Osteocyte (in vitro differentiated cells): ENCODE measurements at places on chromosomes 16 and 17.

- DNase-seq: no peak
- H3K4me1 ChIP-seq: peaks cover 8% of the 10 kb centered on the region
- H3K27me3 ChIP-seq: peaks cover 72% of the 10 kb centered on the region
- no peaks in the 10 kb centered on the region for H3K36me3 ChIP-seq
- peak within 1 kb of the TSS; percentile 69 for H3K4me3 ChIP-seq
Observed at GRCh38 chr16:81778861-81779535, at the start of gene PLCG2. Gene PLCG2, plus strand, starts transcription at chr16:81779291. Its CDS starts 6,699 bp downstream, at chr16:81785990.

- no peaks in the 10 kb centered on the region for H3K36me3 ChIP-seq
- H3K4me1 ChIP-seq: peaks cover 1% of the 10 kb centered on the region
- H3K27ac ChIP-seq: no peak overlapping the region
- H3K27me3 ChIP-seq: peaks cover 7% of the 10 kb centered on the region
- H3K4me3 ChIP-seq: no peak overlapping the region
Observed at GRCh38 chr16:2422123-2422867, 7.0 kb upstream of the CCNF start.

DNA sequence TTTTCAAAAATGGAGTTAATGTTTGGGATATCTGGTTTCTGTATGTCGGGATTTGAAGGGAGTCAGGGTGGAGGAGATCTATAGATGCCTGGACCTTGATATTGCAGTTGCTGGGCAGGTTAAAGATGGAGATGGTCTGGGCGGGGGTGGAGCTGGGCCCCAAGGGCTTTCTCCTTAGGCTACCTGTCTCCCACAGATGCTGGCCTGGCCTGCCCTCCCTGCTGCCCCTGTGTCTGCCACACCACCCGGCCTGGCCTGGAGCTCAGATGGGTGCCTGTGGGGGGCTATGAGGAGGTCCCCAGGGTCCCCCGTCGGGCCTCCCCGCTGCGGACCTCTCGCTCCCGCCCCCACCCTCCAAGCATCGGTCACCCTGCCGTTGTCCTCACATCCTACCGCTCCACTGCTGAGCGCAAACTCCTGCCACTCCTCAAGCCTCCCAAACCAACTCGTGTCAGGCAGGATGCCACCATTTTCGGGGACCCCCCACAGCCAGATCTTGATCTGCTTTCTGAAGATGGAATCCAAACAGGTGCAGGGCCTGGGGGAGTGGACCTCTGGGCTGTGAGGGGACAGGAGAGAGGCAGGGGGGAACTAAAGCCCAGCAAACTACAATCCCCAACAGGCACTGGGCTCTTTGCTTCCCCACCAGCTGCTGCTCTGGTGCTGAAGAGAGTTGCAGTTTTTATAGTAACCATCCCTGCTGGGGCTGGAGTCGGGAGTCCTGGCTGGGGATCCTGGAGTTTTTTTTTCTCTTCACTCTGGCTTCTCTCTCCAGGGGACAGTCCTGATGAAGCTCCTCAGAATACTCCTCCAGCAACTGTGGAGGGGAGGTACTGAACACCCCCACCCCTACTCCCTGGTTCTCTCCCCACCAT is 2.9 kb downstream of the ARHGEF15 start:
- DNase-seq: no peak
- no peak overlapping the region for H3K4me3 ChIP-seq

DNA sequence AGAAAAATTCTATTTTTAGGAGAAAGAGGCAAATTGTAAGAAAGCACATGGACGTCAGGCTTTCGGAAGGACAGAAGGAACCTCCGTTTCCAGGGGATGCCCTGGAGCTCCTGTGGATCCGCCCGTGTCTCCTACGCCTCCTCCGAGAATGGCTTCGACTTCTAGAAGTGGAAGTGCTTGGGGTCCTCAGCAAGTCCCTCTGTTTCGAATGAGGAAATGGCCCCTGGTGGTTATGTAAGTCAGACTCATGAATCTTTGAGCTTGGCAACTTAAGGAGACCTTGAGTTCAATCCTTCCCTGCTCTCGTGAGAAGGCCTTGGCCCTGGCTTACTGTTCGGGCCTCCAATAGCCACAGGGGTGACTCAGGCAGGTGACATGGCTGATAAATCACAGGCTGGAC is 38.9 kb downstream of the COX4I1 start:
- no peak overlapping the region for H3K4me3 ChIP-seq
- DNase-seq: no peak
- peaks cover 2% of the 10 kb centered on the region for H3K27me3 ChIP-seq

- DNase-seq: no peak
- no peak overlapping the region for H3K4me3 ChIP-seq
- no peaks in the 10 kb centered on the region for H3K36me3 ChIP-seq
- no peaks in the 10 kb centered on the region for H3K4me1 ChIP-seq
- H3K27me3 ChIP-seq: peaks cover 7% of the 10 kb centered on the region
- no peak overlapping the region for H3K27ac ChIP-seq
Observed at GRCh38 chr16:20948444-20948843, 47.9 kb downstream of the LYRM1 start.

DNA sequence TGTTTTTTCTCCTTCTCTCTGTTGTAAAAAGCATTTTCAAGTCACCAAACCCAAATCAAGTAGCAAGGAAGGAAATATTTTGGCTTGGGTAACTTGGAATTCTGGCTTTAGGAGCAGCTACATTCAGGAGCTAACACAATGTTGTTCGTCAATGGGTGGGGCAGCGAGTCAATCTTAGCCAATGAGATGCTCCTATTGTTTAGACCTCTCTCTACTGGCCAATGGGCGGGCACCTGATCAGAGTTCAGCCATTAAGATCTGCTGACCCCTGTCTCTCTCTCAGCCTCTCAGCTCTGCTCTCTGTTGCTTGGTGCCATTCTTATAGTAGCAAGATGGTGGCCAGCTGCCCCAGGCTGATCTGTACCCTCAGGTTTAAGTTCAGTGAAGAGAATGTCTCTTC is 83.2 kb downstream of the IRX3 start:
- no peak for DNase-seq
- no peak overlapping the region for H3K27ac ChIP-seq
- H3K4me1 ChIP-seq: no peaks in the 10 kb centered on the region
- peaks cover 14% of the 10 kb centered on the region for H3K27me3 ChIP-seq

- H3K36me3 ChIP-seq: peaks cover 3% of the 10 kb centered on the region
- H3K27me3 ChIP-seq: peaks cover 88% of the 10 kb centered on the region
- DNase-seq: no peak
- no peak overlapping the region for H3K4me3 ChIP-seq
- no peak overlapping the region for H3K27ac ChIP-seq
Observed at GRCh38 chr17:39596543-39597267, 11.0 kb downstream of the NEUROD2 start.
